PC-9 (cell line): ENCODE measurements at places on chromosomes 3 and 15.
A peak's percentile ranks its signal among the peaks of the same experiment; 100 is the strongest.

DNA sequence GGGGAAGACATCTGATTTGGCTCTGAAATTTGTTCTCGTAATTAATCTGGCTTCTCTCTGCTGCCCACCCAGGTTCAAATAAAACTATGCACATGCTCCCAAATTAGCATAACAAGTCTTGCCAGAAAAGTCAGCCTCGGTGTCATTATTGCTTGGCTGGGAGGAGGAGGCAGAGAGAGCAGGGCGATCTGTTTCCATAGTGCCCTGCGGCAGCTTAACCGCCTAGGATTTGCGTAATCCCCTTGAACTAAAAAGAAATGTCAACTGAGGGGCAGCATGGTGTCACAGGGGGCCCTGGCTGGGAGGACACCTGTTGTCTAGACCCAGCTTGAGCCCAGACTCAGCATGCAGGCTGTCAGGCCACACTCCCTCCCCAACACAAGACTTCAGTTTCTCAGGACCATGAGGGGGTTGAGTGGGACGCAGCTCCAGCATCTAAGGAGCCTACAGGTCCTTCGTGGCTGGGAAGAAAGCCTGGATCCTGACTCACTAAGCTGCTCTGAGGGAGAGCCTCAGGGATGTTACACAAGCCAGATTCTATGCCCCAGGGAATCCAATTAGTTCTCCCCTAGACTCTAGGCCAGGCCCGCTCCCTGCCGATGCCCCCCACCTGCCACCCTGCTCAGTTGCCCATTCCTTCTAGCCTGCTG is 17.3 kb downstream of the MRPS11 start:
- DNase-seq = no peak

DNA sequence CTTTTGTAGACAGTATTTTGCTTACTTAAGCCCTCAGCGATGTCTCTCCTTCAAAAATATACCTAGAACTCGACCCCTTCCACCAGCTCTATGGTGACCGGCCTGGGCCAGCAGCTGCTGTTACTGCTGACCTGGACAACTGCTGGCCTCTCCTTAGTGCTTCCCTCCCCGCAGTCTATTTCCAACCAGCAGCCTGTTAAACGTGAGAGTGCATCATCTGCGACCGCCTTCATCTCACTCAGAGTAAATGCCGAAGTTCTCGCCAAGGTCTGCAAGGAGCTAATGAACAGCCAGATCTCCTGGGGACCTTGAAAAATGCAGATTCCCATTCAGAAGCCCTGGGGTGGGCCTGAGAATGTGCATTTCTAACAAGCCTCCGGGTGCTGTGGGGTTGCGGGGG is 86.7 kb downstream of the RPLP1 start:
- DNase-seq = no peak

- no peak for DNase-seq
These were observed 661.6 kb upstream of the CBLB start for GRCh38 chr3:106530367-106530766.

- DNase-seq = no peak
These were observed 366.4 kb upstream of the AGTR1 start for GRCh38 chr3:148331081-148331846.

- DNase-seq = no peak
These were observed 366.0 kb downstream of the PTPRG start for GRCh38 chr3:61927332-61927731.

GRCh38 chr3:55826731-55827496 is 339.8 kb upstream of the WNT5A start:
- DNase-seq = no peak

- DNase-seq = no peak
These were observed 122.5 kb downstream of the IGSF11 start for GRCh38 chr3:118912188-118912587.

DNA sequence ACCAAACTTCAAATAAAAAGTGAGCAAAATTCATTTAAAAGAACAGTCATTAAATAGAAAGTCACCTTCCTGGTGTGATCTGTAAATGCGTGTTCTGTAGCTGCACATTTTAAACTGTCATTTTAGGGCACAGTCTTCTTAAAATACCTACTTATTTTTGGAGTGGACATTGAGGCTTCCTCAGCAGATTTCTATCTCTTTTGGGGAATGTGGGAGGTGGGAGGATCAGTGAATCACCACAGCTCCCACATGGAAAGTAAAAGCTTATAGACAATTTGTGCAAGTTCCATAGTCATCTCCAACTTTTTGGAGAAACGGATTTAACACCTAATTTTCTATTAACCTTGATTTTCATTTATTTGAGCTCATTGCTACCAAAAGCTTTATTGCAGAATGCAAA is 21.0 kb upstream of the MOBP start:
- DNase-seq = no peak

DNA sequence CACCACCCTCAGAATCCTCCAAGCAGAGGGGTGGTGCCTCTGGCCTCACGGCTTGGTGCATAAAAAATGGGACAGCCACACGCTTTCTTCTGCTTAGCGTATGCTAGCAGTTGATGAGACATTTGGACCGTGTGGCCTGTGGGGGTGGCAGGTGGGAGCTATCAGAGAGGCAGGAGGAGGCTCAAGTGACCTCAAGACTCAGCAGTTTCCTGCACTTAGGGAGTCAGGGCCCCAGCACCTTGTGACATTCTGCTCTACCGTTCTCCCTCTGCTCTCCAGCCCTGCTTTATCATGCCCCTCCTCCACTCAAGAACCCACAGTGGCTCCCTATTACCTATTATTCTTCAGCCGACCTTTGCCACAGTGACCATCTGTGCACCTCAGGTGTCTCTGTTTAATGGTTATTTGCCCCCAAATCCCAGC is 41.0 kb upstream of the CGNL1 start:
- DNase-seq = no peak

- DNase-seq = no peak
These were observed 80.3 kb downstream of the OTOL1 start for GRCh38 chr3:161576714-161577510.

GRCh38 chr15:58506064-58506490 is 74.3 kb downstream of the LIPC start:
- peak; percentile 75 for DNase-seq

GRCh38 chr15:57795261-57795660 is 88.7 kb downstream of the POLR2M start:
- DNase-seq = no peak

DNA sequence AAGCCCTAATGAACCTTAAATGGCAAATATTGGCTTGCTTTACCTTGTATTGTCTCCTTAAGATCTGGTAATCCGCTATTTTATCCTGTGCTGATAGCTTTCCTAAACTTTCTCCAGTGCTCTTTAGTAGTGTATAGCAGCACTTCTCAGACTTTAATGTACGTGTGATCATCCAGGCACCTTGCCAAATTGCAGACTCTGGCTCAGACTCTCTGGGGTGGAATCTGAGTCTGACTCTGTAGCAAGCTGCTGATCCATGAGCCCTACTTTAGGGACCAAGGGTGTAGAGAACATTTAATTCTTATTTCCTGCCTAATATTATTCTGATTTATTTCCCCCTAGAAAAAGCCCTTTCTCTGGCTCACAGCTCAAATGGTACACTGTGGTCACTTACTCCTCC is 518.8 kb upstream of the ZNF385D start:
- DNase-seq = no peak

DNA sequence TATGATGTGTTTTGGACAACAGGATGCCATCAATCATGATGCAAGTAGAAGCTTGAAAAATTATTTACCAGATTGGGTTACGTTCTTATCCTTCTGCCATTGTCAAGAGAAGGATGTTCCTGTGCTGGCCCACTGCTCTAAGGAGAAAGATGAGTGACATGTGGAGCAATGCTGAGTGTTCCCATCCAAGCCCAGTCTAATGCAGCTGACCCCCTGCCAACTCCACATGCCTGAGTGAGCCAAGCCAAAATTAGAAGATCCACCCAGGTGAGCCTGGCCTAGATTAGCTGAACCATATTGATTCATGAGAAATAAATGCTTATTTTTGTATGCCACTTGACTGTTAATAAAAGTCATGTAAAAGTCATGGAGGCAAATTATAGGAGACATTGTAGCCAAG is 446.5 kb downstream of the CNTN3 start:
- no peak for DNase-seq

- DNase-seq = no peak
These were observed 118.6 kb downstream of the ANO10 start for GRCh38 chr3:43503067-43503728.

DNA sequence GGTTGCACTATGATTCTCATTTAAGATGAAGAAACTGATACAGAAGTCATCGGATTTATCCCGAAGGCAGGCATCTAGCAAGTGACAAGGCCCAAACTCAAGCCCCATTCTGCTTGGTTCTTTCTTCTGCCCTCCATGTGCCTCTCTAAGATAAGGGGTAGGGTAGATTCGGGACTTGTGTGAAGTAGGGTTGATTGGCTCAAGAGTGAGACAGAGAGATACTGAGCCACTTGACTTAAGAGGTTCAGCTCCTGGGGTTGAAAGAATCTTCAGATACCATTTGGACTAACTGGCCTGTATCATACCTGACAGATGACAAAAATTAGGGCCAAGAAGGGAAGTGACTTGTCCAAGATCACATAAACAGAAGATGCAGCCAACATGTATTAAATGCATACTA is 891 bp downstream of the RFT1 start:
- DNase-seq = no peak
